ENCODE measurements at places on chromosomes 4 and X.

DNA sequence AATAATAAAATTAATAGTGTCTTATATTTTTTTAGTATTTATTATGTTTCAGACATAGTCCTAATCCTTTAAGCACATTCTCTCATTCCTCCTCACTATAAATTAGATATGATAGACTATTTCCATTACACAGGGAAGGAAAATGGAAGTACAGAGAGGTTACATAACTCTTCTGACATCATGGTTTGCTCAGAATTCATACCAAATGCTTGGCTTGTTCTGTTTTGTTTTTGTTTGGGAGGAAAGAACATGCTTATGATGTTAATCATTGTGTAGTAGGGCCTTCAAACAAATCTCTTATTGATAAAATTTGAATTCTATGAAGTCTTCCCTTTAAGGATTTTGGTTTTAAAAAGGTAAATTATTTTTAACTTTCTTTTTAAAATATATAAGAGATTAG is 59.5 kb downstream of the RXFP1 start:
- peak; percentile 1 for DNase-seq

GRCh38 chr4:142347241-142347640 is 498.9 kb downstream of the INPP4B start:
- DNase-seq: no peak

- no peak for DNase-seq
These were observed 29.1 kb downstream of the DHRSX start for GRCh38 chrX:2471641-2472040.

- no peak for DNase-seq
These were observed 549.8 kb upstream of the FAM241A start for GRCh38 chr4:111595456-111595855.

DNA sequence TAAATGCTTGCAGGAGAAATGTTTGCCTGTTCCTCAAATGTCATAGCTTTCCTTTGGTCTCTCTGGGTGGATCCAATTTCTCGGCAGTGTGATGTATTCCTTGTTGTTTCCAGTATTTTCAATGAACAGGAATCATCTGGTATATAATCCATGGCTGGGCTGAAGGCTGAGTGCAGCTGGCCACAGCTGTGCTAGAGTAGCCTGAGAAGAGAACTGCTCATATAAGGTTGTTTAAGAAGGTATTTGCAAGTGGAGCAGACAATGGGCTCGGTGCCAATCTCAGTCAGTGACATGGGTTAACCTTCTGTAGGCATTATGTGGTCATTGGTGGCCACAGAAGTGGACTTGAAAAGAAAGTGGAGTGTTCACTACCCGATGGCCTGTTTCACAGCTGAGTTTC is 390.3 kb downstream of the SPRY1 start:
- DNase-seq: peak; percentile 43

DNA sequence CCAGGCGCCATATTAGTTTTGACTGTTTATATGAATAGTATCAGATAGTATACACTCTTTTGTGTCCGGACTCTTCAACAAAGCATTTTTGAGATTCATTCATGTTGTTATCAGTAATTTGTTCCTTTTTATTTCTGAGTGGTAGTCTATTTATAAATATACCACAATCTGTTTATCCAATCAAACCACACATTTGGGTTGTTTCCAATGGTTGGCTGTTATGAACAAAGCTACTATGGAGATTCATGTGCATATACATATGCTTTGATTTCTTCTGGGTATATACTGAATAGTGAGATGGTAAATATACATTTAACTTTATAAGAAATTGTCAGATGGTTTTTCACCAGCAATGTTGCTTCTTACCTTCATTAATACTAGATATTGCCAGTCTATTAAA is 36.8 kb upstream of the TAPT1 start:
- DNase-seq: peak; percentile 9

GRCh38 chr4:101961144-101961543 is 170.6 kb downstream of the BANK1 start:
- peak; percentile 57 for DNase-seq

DNA sequence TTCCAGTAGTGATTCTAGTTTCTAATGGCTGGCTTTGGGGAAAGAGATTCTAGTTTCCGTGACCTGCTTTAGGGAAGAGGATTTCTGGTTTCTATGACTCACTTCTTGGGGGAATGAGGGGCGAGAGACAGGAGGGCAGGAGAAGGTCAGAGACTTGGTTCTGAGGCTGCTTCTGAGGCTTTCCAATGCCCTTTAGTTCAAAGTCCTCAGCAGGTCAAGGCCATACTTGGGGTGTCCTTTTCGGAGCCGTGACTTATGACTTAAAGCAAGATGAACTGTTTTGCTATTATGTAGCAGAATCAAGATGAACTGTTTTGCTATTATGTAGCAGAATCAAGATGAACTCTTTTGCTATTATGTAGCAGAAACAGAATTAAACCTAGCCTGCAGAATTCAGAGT is 52.2 kb upstream of the TLR3 start:
- no peak for DNase-seq

DNA sequence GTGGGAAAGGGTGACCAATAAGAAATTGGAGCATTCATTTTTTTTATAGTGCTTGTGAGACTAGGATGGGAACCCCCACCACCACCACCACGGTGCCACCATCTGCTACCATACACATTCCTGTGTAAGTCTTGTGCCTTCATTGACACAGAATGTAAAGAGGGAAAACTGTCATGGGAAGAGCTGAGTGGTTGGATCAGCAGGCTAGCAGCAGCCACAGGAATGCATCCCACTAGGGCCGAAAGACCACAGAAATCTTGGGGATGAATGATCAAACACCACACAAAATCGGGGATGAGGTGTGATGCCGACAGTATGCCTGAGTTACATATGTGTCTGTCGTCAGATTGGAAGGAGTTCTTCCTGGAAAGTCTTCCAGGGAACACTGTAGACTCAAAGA is 69.2 kb downstream of the SRPX start:
- peak; percentile 92 for DNase-seq

GRCh38 chr4:82447886-82448285 is 17.5 kb downstream of the ENOPH1 start:
- DNase-seq: no peak

DNA sequence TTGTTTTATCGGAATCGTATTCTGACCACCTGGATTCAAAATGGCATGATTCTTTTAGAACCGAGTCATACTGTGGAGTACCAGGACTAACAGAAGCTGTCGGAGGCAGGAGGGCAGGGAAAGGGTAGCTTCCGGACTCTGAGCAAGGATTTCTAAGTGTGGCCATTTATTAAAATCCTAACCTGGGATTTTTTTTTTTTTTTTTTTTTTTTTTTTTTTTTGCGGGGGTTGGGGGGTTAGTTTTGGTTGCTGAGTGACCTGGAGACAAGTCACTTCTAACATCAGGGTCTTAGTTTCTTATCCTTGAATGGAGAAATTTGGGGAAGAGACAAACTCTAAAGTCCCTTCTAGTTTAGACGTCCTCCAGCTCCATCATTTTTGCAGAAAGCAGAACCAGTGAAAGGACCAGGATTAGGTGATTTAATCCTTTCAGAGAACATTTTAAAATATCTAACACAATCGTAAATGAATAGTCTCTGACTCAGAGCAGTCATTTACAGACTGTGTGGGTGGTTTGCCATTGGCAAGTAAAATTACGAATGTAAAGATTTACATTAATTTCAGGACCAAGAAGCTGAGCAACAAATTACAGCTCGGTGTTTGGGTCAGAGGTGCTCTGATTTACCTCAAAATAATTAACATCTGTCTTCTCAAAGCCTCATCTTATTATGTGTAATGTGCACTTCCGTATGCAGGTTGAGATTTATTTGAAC is 7.3 kb downstream of the SLC25A5 start:
- peak; percentile 36 for DNase-seq
